Renal pelvis (tissue), 12 donors: ENCODE measurements at places on chromosomes 6 and 20. TPM values are rescaled to one million over a fixed set of nuclear protein-coding genes. Genes with fewer than 3 reads are reported as not detected.

- no peak for DNase-seq
Observed at GRCh38 chr6:161413355-161413771, 139.5 kb upstream of the AGPAT4 start.

DNA sequence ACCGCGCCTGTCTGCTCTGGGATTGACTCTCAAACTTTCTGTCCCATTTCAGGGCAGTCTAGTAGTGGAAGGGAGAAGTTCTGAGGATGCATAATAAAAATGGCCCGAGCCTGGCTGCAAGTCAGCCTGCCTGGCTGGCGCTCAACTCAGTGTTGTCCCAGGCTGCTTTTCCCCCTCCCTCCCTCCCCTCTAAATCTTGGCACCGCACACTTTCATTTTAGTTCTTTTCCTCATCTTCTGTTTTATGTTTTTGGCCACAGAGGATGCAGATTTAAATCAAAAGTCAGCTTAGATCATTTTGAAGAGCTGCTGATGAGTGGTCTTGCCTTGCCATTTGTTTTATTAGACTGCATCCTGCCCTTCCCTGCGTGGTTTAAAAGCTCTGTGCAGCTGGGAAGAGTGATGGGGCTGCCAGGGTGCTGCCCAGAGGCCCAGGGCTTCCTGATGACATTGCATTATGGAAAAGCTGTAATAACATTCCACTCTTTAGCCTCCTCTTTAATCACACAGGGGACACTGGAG is 6.5 kb upstream of the UQCC2 start:
- no peak for DNase-seq

GRCh38 chr6:150915131-150915879 is 49.8 kb downstream of the MTHFD1L start:
- no peak for DNase-seq

The VGLL2 gene
- not detected for polyA plus RNA-seq

DNA sequence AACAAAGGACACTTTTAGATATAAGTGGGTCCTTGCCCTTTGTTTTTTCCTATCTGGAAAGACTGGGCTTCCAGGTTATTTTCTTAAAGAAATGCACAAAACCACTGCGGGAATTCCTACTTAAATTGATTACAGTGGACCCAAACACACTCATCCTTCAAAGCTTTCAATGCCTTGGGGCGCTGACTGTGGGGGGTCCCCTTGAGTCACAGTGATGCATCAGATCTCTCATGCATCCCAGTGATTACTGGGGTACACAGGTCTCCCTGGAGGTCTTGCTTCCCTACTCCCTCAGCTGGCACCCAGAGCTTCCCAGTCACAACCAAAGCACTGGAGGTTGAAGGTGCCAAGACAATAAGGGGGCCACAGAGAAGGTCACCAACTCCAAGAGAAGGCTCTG is 20.7 kb downstream of the ABHD12 start:
- no peak for DNase-seq

DNA sequence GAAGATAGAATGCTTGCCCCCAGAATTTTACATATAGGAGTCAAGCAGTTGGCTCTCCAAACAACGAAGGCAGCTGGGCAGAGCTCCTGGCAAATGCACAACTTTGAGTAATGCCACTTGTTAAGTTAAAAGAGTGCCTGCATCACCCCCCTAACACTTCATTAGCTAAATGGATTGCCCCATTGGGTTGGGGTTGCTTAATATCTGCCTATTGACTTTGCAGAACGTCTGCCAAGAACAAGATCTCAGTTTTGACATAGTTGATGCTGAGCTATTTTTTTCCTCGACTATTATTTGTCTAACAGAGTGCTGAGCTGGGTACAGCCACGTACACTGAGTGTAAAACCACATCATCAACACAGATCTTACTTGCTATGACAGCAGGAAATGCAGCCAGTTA is 12.1 kb downstream of the ANKRD60 start:
- no peak for DNase-seq

DNA sequence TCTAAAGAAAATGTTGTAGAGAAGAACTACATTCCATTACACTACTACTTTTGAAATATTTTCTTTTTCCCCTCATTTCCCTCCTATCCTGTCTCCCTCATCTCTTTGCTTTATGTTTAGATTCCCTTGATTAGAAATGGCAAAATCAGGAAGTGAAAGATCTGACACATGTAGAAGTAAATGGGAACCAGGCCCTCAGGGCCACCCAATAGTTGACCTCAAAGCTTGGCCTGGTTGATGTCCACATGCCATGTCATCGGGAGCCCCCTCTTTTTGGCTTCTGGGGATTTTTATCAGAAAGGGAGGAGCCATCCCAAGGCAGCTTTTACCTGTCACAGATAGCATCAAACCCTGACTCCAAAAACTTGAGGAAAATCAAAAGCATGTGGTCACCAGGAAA is 168.3 kb upstream of the ECI2 start:
- no peak for DNase-seq
